ENCODE measurements at places on chromosomes 4 and X. TPM values are rescaled to one million over a fixed set of nuclear protein-coding genes. Genes with fewer than 3 reads are reported as not detected.

GRCh38 chr4:145177511-145177905 is 2.9 kb downstream of the OTUD4 start:
- no peaks in the 10 kb centered on the region for H3K27me3 ChIP-seq
- peak overlapping the region; percentile 99 for H3K27ac ChIP-seq

DNA sequence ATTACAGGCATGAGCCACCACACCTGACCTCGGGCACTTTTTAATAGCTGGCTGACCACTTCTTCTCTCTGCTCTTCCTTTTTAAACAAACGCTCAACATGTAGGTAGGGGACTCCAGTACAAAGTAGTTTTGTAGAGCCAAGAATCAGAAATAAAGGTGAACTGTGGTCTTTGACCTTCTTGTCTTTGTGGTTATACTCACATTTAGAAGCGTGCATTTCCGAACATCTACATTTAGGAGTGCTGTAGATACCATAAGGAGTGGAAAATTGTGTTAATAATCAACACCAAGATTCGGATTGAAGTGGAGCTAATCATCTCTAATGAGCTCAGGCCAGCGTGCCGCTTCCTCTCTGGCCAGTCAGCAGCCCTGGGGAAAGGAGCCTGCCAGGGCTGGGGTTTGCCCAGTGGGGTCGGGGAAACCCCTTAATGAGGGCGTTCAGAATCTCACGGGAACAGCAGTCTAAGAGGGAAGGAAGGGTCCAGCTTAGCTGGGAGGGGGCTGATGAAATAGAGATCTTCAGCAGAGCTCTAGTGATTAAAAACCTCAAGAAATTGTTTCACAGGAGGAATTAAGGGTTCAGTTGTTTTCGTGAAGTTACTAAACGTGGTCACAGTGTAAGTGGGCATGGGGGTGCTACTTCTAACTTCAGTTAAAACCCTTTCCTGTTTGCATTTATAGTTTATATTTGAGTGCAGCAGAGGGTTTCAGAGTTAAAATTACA is 81.2 kb downstream of the GAB1 start:
- H3K27me3 ChIP-seq, result no peaks in the 10 kb centered on the region
- no peak for DNase-seq

DNA sequence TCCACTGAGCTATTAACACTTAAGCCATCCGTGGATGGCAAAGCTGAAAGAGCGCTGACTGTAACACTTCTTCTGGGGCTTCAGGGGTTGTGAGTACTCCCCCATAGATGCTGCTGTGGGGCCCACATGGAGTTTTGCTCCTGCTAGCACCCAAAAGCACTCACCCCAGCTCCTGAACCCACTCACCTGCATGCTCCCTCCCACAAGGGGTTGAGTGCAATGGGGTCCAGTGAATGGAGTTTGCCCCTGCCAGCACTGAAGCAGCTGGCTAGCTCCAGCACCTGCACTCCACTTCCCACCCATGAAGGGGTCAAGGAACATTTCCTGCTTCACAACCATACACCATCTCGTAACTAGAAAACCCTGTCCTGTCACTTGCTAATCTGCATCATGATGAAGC is 78.9 kb downstream of the IL21 start:
- no peak for DNase-seq
- H3K27ac ChIP-seq, result no peak overlapping the region
- H3K4me3 ChIP-seq, result no peak overlapping the region

DNA sequence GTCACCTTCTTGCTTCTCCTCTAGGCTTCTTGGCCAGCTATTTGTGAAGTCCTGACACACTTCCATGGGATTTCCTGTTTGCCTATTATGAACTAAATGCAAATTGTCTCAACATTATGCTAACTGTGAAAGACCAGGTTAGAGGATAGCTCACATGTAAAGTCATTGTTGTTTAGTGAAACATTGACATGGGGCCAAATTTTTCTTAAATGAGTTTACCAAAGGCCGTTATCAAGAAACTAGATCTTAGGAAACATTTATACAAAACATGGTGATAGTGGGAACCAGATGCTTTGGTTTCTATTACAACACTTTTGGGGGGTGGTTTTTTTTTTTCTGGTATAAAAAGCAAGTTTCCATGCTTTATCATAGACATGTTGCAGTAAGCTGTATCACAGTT is 466.8 kb upstream of the FAM241A start:
- no peaks in the 10 kb centered on the region for H3K4me1 ChIP-seq
- no peaks in the 10 kb centered on the region for H3K27me3 ChIP-seq
- DNase-seq, result no peak
- H3K36me3 ChIP-seq, result no peaks in the 10 kb centered on the region
- no peak overlapping the region for H3K27ac ChIP-seq

DNA sequence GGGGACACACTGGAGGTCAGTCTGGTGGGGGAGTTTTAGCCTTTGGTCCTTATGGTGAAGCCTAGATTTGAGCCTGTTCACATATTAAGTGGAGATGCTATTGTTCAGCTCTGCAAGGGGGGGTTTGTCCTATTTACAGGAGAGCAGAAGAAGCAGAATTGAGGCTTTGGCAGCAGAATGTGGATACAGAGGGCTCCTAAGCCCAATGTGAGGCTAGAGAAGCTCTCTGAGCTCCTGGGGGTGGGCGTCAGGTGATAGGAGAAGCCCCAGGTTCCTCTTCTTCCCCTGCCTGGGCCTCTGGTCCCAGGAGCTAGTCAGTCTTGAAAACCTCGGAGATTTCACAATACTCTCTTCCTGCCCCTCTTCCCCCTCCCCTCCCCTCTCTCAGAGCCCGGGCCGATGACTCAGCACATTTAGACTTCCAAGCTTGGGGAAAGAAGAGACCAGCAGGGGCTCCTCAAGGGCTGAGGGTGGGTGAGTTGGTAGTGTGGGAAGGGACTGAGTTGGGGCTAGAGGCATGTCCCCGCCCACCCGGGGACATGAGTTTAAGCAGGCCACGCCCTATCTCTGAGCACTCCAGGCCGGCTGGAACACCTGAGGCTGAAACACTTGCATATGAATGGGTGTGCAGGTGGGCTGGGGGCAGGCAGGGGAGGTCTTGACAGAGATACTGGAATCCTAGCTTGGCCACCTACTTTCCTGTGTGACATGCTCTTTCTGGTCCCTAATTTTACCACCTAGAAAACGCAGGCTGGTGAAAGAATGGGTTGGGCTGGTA is 3.4 kb downstream of the TFE3 start:
- peaks cover 1% of the 10 kb centered on the region for H3K36me3 ChIP-seq
- peak; percentile 72 for DNase-seq
- no peaks in the 10 kb centered on the region for H3K4me1 ChIP-seq
- peak overlapping the region; percentile 98 for H3K27ac ChIP-seq

GRCh38 chr4:24063731-24064130 is 173.9 kb upstream of the PPARGC1A start:
- no peaks in the 10 kb centered on the region for H3K36me3 ChIP-seq
- H3K4me1 ChIP-seq, result no peaks in the 10 kb centered on the region
- no peak for DNase-seq
- no peak overlapping the region for H3K4me3 ChIP-seq
- no peaks in the 10 kb centered on the region for H3K27me3 ChIP-seq

- no peak overlapping the region for H3K4me3 ChIP-seq
- no peaks in the 10 kb centered on the region for H3K27me3 ChIP-seq
- H3K4me1 ChIP-seq, result no peaks in the 10 kb centered on the region
- H3K27ac ChIP-seq, result no peak overlapping the region
These were observed 5.3 kb downstream of the ARSF start for GRCh38 chrX:3046253-3047240.

- DNase-seq, result no peak
- no peak overlapping the region for H3K27ac ChIP-seq
- no peaks in the 10 kb centered on the region for H3K36me3 ChIP-seq
- H3K4me3 ChIP-seq, result no peak overlapping the region
- H3K27me3 ChIP-seq, result no peaks in the 10 kb centered on the region
- H3K4me1 ChIP-seq, result no peaks in the 10 kb centered on the region
These were observed 340.0 kb downstream of the FBXW7 start for GRCh38 chr4:152195888-152196287.

GRCh38 chr4:155616117-155616516 is 50.5 kb upstream of the GUCY1A1 start:
- DNase-seq, result no peak
- H3K36me3 ChIP-seq, result no peaks in the 10 kb centered on the region
- no peak overlapping the region for H3K27ac ChIP-seq
- H3K4me1 ChIP-seq, result no peaks in the 10 kb centered on the region
- no peaks in the 10 kb centered on the region for H3K27me3 ChIP-seq

GRCh38 chrX:130556951-130557350 is 155.2 kb downstream of the RBMX2 start:
- no peaks in the 10 kb centered on the region for H3K4me1 ChIP-seq
- no peak overlapping the region for H3K27ac ChIP-seq
- H3K36me3 ChIP-seq, result no peaks in the 10 kb centered on the region

- no peaks in the 10 kb centered on the region for H3K4me1 ChIP-seq
- H3K27me3 ChIP-seq, result no peaks in the 10 kb centered on the region
- no peaks in the 10 kb centered on the region for H3K36me3 ChIP-seq
- no peak overlapping the region for H3K4me3 ChIP-seq
- no peak overlapping the region for H3K27ac ChIP-seq
These were observed 83.7 kb downstream of the DHRSX start for GRCh38 chrX:2416851-2417604.

GRCh38 chr4:18440527-18441202 is 419.1 kb upstream of the LCORL start:
- H3K27ac ChIP-seq, result no peak overlapping the region
- no peak overlapping the region for H3K4me3 ChIP-seq
- no peak for DNase-seq
- no peaks in the 10 kb centered on the region for H3K27me3 ChIP-seq

DNA sequence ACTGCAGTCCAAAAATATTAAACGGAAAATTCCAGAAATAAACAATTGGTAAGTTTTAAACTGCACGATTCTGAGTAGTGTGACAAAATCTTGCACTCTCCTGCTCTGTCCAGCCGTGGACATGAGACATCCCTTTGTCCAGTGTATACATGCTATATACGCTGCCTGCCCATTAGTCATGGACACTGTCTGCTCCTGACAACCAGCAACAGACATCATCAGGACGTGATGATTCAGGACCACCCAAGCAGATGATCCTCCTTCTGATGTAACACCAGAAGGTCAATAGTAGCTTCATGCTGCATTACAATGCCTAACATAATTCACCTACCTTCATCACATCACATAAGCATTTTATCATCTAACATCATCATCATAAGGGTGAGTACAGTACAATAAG is 36.3 kb downstream of the ATRX start:
- no peaks in the 10 kb centered on the region for H3K27me3 ChIP-seq
- H3K4me1 ChIP-seq, result no peaks in the 10 kb centered on the region
- no peak for DNase-seq

- no peak overlapping the region for H3K27ac ChIP-seq
- no peaks in the 10 kb centered on the region for H3K36me3 ChIP-seq
- no peak for DNase-seq
- no peaks in the 10 kb centered on the region for H3K4me1 ChIP-seq
These were observed 7.9 kb downstream of the TBX22 start for GRCh38 chrX:80022363-80023031.

DNA sequence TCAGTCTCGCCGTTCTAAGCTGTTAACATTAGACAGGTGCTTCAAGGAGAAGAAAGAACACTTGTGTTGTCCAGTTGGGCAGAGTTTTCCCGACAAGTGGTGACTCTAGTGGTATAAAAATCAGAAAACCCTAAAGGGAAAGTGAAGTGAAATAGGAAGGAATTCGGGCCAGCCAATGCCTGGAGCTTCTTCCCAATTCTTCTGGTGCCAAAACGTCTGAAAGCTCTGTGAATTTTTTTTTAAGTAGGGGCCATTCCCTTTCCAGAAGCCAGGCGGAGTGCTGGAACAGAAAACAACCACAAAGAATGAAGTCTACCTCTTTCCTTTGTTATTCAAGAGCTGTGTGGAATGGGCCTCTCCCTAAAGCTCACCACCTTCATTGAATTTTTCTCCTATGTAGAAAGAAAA is 43.1 kb upstream of the PPARGC1A start:
- H3K4me3 ChIP-seq, result no peak overlapping the region
- H3K36me3 ChIP-seq, result no peaks in the 10 kb centered on the region
- no peaks in the 10 kb centered on the region for H3K27me3 ChIP-seq
- no peak for DNase-seq

DNA sequence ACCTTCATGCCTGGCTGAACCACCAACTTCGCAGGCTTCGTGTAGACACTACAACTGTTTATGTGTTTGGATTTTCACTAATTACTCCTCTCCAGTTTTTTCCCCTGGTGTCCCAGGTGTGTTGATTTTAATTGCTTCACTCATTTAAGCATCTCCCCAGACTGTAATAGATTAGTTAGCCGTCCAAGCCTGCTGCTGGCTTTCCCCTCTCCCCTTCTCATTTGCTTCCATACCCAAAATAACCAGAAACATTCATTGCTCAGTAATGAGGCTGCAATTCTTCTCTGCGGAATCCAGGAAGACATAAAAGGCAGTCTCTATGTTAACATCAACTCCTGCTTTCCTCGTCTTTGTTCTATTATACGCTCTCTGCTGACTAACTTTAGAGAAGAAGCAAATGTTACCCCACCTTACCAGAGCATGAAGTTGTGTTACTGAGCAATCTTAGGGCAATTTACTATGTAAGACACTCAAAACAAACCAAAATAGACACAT is 37.9 kb upstream of the SCRG1 start:
- no peaks in the 10 kb centered on the region for H3K27me3 ChIP-seq
- peaks cover 1% of the 10 kb centered on the region for H3K36me3 ChIP-seq
- DNase-seq, result no peak
- H3K27ac ChIP-seq, result no peak overlapping the region
- no peaks in the 10 kb centered on the region for H3K4me1 ChIP-seq
- no peak overlapping the region for H3K4me3 ChIP-seq

DNA sequence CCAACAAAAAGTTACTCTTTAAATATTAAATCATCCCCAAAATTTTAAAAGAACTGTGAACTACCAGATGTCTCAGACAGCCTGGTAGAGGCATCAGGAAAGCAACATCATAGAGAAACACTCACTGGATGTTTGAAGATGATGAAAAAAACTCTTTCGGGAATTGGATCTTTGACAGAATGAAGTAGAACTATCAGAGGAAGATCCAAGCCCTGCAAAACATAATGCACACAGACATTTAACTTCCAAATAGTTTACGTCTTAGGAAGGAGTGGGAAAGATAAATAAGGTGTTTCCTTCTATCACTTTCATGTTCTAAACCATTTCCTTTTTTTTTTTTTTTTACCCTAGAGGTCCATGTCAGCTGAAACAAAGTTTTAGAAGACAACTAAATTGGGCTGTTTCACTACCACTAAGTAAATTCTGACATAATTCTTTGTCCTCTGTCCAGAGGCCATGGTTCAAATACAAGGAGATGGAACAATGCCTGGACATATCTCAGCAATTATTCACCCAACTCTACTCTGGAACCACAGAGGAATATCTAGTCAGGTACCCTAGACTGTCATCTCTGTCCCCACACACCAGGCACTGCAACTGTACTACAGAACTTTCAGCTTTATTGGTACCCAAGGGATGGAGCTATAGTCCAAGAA is 217.7 kb upstream of the INTU start:
- no peaks in the 10 kb centered on the region for H3K36me3 ChIP-seq
- no peak overlapping the region for H3K4me3 ChIP-seq
- H3K27me3 ChIP-seq, result no peaks in the 10 kb centered on the region
- no peak for DNase-seq
- no peak overlapping the region for H3K27ac ChIP-seq
- H3K4me1 ChIP-seq, result no peaks in the 10 kb centered on the region

GRCh38 chr4:182645511-182645910 is 271.7 kb downstream of the DCTD start:
- H3K4me3 ChIP-seq, result no peak overlapping the region
- H3K36me3 ChIP-seq, result no peaks in the 10 kb centered on the region
- H3K27ac ChIP-seq, result no peak overlapping the region
- H3K4me1 ChIP-seq, result no peaks in the 10 kb centered on the region
- no peaks in the 10 kb centered on the region for H3K27me3 ChIP-seq
- no peak for DNase-seq

PCDH7 gene
- 0.75 TPM for total RNA-seq

HELT gene
- total RNA-seq, result not detected

TMPRSS11D gene
- total RNA-seq, result not detected

FAAH2 gene
- total RNA-seq, result 10.5 TPM

ITIH6 gene
- not detected for total RNA-seq

PAGE2B gene
- not detected for total RNA-seq

CHRNA9 gene
- not detected for total RNA-seq

CDKL2 gene
- 0.05 TPM for total RNA-seq

PABPC1L2B gene
- not detected for total RNA-seq

MAGEA2 gene
- total RNA-seq, result not detected
